Mesenchymal stem cell (in vitro differentiated cells and primary cell): ENCODE measurements at places on chromosomes 16 and 17.

DNA sequence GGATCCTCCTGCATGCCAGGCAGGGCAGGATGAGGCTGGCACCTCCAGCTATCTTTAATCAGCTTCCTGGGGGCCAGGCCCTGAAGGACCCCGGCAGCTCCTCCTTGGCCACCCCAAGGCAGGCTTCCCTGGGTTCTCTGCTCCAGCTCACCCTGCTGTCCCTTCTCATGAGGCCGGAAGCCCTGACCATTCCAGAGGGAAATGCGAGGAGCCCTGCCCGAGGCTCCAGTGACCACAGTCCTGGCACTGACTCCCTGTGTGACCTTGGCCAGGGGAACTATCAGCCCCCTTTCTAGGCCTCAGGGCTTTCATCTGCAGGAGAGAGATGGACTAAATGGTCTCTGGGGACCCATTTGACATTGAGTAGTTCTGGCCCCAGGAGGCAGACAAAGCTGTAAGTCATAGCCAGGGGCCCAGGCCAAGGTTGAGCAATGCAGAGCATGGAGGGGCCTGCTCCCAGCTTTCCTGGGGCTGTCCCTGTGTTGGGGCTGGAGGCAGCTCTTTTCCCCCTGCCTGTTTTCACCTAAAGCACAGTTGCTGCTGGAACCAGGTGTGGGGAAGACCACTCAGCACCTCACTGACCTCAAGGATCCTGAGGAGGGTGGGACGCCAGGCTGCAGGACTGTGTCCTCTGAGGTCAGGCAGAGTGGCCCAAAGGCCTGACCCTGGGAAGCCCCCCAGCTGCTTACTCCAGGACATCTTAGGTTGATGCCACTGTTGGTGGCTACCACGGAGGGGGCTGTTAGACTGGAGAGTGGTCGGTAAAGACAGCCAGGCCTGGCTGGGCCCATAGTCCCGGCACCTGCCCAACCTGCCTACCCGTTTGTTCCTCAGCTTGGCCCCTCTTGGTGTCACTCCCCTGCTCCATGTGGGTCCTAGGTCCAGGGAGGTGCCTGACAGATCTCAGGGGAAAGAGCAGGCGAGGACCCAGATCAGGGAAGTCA lies 8.1 kb downstream of the KCNH6 start:
- DNase-seq = no peak

GRCh38 chr17:64063766-64064224 lies 43.4 kb upstream of the ICAM2 start:
- peak; percentile 31 for DNase-seq

DNA sequence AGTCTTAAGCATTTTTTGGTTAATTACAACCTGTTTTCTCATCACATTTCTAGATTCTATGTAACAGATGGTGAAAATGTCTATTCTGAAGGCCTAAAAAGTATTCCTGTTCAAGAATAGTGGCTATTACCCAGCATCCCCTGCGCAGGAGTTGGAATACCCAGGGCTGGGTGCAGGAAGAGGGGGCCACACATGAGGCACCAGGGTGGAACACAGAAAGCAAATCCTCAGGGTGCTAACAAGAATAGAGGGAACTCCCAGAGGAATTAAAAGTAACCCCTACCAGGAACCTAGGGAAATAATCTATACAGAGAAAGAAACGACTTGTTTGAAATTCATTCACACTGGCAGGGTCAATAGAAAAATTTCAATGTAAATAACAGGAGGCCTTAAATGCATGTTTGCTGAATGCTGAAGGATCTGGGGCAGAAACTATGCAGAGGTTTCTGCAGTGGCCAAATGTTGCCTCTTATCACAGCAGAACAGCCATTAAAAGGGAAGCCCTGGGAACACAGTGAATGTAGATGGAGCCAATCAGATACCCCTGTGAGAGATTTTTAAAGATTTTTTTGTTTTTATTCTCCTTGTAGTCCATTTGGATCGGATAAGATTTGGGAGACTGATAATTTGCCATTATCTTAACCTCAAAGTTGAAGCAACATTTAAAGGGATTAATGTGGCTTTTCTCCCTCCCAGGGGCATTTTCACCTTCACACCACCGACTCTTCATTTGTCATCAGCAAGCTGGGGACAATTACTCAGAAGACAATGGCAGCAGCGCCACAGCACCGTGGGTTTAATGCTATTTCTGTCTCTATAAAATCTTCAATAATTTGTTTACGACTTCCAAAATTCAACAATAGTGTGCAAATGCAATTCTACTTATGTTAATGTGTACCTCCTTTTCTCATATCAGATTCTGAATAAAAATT lies 196.0 kb upstream of the PSMD7 start:
- no peak for DNase-seq

- DNase-seq = no peak
Measured at GRCh38 chr17:78559749-78560368, 17.3 kb downstream of the DNAH17 start.

- DNase-seq = peak; percentile 34
Measured at GRCh38 chr17:18258356-18259038, at the start of gene FLII. Gene FLII, minus strand, starts transcription at chr17:18258738. Its CDS starts 48 bp downstream, at chr17:18258690.

DNA sequence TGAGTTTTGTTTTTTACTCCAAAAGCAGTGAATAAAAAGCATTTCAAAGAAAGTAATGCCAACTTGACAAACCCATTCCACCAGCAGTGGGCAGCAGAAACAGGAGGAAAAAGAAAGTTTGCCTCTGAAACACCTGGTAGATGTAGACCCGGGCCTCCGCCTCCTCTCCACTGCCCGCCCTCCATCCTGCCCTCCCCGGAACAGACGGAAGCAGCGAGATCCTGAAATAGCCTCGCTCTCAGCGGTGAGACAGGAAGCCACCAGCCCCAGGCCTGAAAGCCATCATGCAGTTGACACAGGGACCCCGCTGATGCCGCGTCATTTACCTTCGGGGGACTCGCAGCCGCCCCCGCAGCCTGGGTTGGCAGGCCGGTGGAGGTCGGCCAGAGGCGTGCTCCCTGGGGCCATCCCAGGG lies 67.8 kb downstream of the C16orf78 start:
- DNase-seq = no peak

DNA sequence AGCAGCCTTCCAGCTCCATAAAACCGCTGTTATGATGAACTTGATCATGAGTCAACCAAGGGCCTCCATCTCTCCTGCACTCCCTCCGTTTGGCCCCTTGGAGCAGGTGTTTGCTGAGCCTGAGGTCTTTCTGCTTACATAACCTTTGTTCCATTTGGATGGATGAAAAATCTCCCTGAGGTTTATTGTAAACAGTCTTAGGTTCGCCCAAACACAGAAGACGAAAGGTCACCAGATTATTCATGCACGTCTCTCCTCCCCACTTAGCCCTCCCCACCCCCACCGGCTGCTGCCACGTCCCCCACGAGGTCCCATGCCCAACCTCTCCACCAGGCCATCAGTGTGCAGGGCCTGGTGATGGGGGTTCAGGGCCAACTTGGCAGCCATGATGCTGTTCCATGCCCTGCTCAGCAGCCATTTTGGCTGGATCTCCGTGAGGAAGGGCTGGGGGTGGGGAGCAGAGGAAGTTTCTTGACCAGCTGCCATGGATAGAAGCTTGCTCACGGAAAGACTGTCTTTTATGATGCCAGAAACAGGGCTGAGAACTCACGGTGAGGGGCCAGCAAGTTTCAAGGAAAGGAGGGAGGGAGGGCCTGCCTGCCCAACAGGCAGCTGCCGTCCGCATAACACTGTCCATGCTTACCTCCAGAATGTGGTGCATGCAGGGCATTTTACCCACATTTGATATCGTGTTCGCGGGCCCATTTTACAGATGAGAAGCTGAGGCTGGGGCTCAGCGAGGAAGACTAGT lies 47.8 kb upstream of the FOXF1 start:
- peak; percentile 96 for DNase-seq

- DNase-seq = no peak
Measured at GRCh38 chr16:15031586-15031985, 24.3 kb downstream of the NTAN1 start.

GRCh38 chr16:85917959-85918358 lies 19.0 kb downstream of the IRF8 start:
- no peak for DNase-seq

DNA sequence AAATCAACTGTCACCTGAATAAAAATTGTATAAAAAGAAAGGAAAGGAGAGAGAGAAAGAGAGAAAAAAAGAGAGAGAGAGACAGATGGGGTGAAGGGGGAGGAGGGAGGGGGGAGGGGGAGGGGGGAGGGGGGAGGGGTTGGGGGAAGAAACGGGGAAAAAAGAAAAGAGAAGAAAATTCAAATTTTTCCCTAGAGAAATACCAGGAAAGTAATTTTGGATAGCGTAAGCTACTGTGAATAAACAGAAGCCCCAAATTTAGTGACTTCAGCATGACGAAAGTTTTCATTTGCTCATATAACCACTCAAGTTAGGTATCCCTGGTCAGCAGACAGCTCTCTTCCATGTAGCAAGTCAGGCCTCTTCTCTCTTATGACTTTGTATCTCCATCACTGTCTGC lies 289.4 kb upstream of the MYOCD start:
- DNase-seq = no peak

DNA sequence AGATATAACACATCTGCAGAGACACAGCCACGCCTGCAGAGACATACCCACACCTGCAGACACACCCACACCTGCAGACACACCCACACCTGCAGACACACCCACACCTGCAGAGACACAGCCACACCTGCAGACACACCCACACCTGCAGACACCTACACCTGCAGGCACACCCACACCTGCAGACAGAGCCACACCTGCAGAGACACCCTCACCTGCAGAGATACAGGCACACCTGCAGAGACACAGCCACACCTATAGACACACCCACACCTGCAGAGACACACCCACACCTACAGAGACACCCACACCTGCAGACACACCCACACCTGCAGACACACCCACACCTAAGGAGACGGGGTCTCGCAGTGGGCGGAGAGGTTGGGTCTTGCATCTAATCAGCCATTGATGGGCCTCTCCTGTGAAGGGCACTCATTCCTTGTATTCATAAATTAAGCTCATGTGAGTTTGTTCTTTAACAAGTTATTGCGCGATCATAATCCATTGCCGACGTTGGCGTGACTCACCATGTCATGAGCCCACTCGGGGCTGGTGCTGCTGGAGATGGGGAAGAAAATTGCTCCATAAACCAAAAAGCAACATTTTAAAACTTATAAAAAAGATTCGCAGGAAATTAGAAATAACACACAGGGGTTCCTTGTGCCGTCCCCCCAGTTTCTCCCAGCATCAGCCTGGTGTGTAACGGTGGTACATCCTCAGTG lies 28.9 kb upstream of the CDH15 start:
- peak; percentile 10 for DNase-seq

GRCh38 chr16:25151996-25152395 lies 40.5 kb downstream of the LCMT1 start:
- DNase-seq = peak; percentile 22

GRCh38 chr17:29664743-29665480 lies 42.2 kb upstream of the CORO6 start:
- DNase-seq = peak; percentile 54

DNA sequence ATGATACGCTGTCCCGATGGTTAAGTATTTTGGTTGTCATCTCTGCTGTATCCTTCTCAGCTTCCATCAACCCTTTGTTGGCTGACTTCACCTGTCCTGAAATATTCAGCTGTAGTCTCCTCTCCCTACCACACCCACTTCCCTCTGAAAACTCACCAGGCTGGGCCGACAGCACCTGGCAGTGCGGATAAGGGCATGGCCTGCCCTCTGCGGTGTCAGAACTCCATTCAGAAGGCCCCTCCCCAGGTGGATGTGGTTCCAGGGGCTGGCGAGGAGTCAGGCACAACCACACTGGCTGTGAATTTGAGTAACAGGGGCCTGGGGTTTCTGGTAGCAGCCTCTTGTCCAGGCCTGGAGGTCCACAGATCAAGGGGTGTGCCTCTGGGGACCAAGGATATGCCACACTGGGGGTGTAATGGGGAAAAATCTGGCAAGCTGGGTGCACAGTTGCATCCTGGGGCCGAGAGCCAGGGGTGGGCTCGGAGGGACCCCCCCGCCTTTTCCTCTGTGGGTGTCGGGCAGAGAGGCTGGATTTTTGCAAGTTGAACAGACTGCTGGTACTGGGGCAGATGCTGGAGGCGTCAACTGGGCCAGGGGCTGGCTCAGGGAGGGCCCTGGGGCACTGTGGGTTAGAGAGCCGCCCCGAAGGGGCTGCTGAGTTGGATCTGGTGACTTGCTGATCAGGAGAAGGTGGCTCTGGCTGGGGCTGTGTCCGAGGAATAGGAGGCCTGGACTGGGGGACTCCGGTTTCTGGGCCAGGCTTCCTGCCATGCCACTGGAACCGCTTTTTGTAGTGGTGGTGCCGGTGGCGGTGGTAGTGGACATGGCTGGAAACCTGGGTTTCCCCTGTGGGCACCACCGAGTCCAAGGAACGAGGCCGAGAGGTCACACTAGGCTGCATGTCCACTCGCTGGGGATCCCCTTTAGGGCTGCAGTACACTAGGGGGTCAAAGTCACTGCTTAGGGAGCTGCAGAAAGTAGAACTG lies 5.6 kb upstream of the SUPT4H1 start:
- DNase-seq = no peak

- DNase-seq = no peak
Measured at GRCh38 chr16:727291-727977, 528 bp downstream of the HAGHL start.

DNA sequence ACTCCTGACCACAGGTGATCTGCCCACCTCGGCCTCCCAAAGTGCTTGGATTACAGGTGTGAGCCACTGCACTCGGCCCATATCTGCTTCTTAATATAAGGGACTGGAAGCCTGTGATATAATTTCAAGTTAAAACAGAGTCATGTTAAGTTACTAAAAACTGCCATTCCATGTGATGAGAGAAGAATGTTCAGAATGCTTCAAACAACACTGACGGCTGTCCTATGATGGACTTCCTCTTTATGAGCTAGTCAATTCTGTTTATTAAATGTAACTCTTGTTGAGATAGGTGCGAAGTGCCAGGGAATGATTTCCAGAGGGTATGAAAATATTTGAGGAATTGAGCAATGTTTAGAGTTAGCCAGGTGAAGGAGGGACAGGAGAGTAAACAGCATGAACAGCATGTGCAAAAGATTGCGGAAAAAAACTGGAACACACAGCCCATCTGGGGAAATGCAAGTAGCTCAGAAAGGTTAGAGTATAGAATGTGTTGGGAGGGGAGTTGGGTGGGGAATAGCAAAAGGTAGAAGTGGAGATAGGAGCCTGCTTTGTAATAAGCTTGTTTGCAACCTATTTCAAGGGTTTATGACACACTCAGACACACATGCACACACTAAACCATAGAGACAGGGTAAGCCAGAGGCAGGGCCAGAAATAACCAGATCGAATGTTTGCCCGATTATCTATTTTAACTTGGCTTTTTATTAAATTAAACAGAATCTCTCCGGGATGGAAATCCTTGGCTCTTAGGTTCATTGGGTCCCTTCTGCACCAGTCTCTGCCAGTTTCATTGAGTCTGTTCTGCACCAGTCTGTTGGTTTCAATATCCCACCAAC lies 135.6 kb upstream of the COX10 start:
- DNase-seq = no peak

GRCh38 chr17:77604973-77605313 lies 353.6 kb upstream of the TNRC6C start:
- DNase-seq = no peak

DNA sequence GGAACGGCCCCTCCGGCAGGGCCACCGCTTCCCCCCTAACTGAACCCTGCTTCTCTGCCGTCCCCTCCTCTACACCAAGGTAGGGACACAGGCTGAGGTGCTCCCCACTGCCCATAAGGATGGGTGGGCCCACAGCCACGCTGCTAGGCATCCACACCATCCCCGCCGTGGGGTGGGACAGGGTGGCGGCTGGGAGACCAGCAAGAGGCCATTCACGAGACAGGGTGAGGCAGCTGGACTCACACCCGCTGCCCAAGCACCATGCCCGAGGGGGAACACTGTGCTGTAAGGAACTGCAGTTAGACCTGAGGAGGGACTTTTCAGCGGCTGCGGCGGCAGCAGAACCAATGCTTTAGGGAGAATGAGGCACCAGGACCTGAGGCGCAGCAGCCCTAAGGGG lies 47.5 kb upstream of the RRN3 start:
- DNase-seq = no peak
